Gastrocnemius medialis (tissue), 4 donors: ENCODE measurements at places on chromosomes 3 and 15. TPM values are rescaled to one million over a fixed set of nuclear protein-coding genes. Genes with fewer than 3 reads are reported as not detected.

Gene ZNF660
- total RNA-seq: 0.39 TPM

Gene FRMD5
- total RNA-seq: not detected

DNA sequence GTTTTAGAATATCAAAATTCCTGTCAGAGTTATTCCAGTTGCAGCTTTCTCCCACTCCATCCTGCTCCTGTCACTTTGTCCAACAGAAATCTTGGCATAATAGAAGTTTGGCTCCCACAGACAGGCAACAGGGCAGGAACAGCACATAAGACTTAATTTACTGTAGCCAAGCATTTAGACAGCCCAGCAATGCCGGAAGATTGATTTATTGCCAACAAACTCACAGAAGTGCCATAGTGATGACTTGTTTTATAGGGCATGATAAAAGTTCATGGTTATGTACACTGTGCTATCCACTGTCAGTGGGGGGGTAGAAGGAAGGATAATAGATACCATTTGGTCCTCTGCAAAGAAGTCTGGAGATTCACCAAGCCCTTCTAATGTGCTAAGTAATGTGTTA is 98.3 kb upstream of the CBLB start:
- no peak for DNase-seq
- no peak overlapping the region for H3K4me3 ChIP-seq
- H3K36me3 ChIP-seq: no peaks in the 10 kb centered on the region
- H3K27me3 ChIP-seq: no peaks in the 10 kb centered on the region

DNA sequence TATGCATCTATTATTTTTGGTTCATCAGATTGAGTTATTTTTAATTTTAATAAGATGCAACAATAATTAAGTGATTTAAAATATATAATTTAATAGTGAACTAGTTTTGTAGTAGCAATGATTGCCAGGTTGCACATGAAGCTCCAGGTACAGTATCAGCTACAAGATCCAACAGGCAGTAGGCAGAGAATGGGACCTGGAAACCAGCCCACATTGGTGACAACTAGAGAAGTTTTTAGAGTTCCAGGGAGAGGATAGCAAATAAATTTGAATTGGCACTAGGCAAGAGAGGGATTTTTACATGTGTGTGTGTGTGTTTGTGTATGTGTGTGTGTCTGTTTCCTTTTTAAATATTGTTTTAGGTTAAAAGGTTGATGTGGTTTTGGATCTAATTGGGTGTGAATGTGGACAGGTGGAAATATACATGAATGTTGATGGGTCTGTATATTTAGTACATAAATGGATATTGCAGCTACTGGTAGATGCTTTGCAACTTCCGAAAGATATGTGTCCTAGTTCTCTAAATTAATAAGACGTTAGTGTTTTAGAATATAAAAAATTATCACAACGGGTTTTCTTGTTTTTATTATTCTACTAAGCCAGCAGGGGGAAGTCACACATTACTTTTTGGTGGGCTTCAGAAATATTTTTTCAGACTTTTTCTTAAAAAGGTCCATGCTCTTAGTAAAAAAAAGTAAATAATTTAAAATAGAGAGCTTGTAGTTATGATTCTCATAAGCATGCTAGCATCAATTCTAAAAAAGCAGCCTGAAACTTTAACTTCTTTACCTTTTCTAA is 110.1 kb upstream of the GBE1 start:
- no peak overlapping the region for H3K4me3 ChIP-seq
- no peaks in the 10 kb centered on the region for H3K36me3 ChIP-seq
- H3K4me1 ChIP-seq: peaks cover 5% of the 10 kb centered on the region
- H3K27me3 ChIP-seq: no peaks in the 10 kb centered on the region

Gene PRKCD
- total RNA-seq: 5.9 TPM

- H3K4me3 ChIP-seq: no peak overlapping the region
- H3K4me1 ChIP-seq: peaks cover 20% of the 10 kb centered on the region
- no peak for DNase-seq
- H3K36me3 ChIP-seq: no peaks in the 10 kb centered on the region
These were observed 58.9 kb upstream of the ZNF280D start for GRCh38 chr15:56792211-56792610.

Gene TFG
- total RNA-seq: 73.7 TPM

DNA sequence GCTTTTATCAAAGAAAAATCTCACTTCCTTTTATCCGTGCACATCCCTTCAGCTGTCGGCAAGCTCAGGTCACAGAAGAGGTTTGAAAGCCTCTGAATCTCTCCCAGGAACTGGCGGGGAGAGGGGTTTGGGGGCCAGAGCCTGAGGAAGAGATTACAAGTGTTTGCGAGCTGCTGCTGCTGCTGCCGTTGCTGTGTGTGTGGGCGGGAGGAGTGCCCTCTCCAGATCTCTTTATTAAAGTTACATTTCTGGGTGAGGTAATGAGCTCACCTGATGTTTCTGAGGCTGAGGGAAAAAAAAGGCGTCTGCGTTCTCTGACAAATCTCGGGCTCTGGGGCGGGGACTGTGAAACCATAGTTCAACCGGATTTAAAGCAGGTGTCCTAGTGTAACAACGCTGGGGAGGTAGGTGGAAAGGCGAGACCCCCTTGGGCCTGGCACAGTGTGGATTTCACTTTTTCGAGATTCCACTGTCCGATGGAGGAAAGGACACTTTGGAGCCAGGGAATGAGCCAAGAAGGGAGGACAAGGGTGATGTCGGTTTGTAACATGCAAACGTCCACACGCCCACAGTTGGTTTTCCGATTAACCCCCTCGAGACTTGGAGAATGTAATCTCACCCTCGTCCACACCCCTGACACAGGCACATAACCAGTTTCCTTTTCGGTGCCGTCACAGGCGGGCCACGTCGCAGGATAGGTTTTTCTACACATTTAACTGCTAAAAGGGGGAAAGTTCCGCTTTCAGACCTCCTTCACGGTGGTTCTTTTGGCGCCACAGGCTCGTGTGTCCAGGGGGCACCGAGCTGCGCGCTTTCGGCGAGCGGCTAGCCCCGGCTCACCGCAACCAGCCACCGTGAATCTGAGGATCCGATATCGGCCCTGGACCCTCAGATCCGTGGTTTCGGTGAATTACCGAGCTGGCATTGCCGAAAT is 2.1 kb downstream of the ALCAM start:
- H3K4me1 ChIP-seq: peaks cover 25% of the 10 kb centered on the region
- H3K27ac ChIP-seq: no peak overlapping the region
- DNase-seq: no peak
- peaks cover 54% of the 10 kb centered on the region for H3K27me3 ChIP-seq

Gene ITIH4
- total RNA-seq: 14.3 TPM

Gene AMIGO3
- total RNA-seq: 0.10 TPM

GRCh38 chr15:100174159-100174903 is 167.4 kb downstream of the ADAMTS17 start:
- peaks cover 5% of the 10 kb centered on the region for H3K4me1 ChIP-seq
- no peak for DNase-seq
- peak overlapping the region; percentile 19 for H3K27ac ChIP-seq
- no peak overlapping the region for H3K4me3 ChIP-seq
- no peaks in the 10 kb centered on the region for H3K27me3 ChIP-seq

- H3K36me3 ChIP-seq: no peaks in the 10 kb centered on the region
- H3K27me3 ChIP-seq: no peaks in the 10 kb centered on the region
- DNase-seq: no peak
- no peak overlapping the region for H3K4me3 ChIP-seq
- no peak overlapping the region for H3K27ac ChIP-seq
- no peaks in the 10 kb centered on the region for H3K4me1 ChIP-seq
These were observed 125.6 kb downstream of the CADPS start for GRCh38 chr3:62749657-62750056.

DNA sequence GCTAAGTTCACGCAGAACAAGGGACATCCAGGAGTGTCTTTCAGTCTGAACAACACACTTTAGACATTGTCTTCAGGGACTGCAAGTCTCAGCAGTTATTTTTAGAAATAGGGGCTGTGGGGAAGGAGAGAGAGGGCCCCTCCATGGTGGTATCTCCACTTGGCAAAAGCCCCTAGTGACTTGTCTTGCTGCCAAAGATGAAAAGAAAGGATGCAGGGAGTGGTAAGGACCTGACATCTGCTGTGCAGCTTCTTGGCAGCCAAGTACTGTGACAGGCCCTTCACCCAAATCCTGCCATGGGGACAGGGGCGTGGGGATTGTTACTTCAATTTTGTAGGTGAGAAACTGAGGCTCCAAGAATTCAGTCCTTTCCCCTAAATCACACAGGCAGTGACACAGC is 21.0 kb upstream of the SEMA6D start:
- no peak for DNase-seq
- H3K4me3 ChIP-seq: no peak overlapping the region
- H3K4me1 ChIP-seq: no peaks in the 10 kb centered on the region
- H3K27ac ChIP-seq: no peak overlapping the region
- H3K36me3 ChIP-seq: no peaks in the 10 kb centered on the region

- H3K4me3 ChIP-seq: no peak overlapping the region
- H3K27ac ChIP-seq: no peak overlapping the region
- no peaks in the 10 kb centered on the region for H3K27me3 ChIP-seq
- no peaks in the 10 kb centered on the region for H3K4me1 ChIP-seq
- DNase-seq: no peak
These were observed 183.7 kb upstream of the NAALADL2 start for GRCh38 chr3:174675406-174675805.

- H3K4me3 ChIP-seq: no peak overlapping the region
- peak overlapping the region; percentile 14 for H3K27ac ChIP-seq
- H3K36me3 ChIP-seq: no peaks in the 10 kb centered on the region
- H3K4me1 ChIP-seq: peaks cover 14% of the 10 kb centered on the region
- no peaks in the 10 kb centered on the region for H3K27me3 ChIP-seq
These were observed 20.5 kb downstream of the GPR171 start for GRCh38 chr3:151182349-151183079.

GRCh38 chr3:192831801-192832347 is 85.8 kb downstream of the MB21D2 start:
- H3K4me3 ChIP-seq: no peak overlapping the region
- peaks cover 50% of the 10 kb centered on the region for H3K4me1 ChIP-seq
- no peaks in the 10 kb centered on the region for H3K36me3 ChIP-seq
- H3K27ac ChIP-seq: no peak overlapping the region
- H3K27me3 ChIP-seq: no peaks in the 10 kb centered on the region

DNA sequence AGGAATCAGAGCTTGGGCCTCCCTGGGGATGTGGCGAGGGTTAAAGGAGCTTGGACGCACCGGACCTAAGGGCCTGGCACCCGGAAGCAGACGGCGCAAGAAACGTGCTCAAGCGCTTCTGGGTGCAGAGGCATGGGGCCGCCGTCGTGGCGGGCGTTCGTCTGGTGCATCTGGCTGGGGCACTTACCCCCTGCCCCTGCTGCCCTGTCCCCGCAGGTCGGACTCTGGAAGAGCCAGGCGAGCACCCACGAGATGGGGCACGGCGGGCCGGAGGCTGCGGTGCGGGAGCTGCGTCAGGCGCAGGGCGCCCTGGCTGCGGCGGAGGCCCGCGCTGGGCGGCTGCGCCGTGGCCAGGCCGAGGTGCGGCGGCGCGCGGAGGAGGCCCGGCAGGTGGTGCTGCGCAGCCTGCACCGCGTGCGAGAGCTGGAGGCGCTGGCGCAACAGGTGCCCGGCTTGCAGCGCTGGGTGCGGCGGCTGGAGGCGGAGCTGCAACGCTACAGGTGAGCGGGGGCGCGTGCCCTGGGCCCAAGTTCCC is 2.5 kb downstream of the EFCC1 start:
- H3K4me1 ChIP-seq: peaks cover 43% of the 10 kb centered on the region
- H3K27ac ChIP-seq: no peak overlapping the region
- H3K36me3 ChIP-seq: no peaks in the 10 kb centered on the region
- DNase-seq: no peak
- H3K4me3 ChIP-seq: peak overlapping the region; percentile 8

Gene NME9
- total RNA-seq: 2.0 TPM

DNA sequence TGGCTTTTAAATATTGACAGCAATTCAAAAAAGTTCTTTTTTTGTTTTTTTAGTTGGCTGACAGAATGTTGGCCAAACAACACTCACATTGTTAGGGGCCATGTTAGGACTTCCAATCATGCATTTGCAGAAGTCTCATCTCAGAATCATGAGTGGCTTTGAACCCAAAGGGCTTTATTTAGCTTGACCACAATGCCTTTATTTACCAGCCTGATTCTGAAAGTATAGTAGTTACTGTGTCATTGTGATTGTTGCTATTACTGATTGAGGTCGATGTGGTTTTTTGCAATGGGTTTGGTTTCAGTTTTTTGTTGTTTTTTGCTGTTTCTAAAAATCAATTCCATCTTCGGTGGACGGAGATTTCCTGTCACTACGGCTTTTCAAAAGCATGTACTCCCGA is 7.2 kb downstream of the GLDN start:
- H3K27ac ChIP-seq: peak overlapping the region; percentile 59
- H3K36me3 ChIP-seq: no peaks in the 10 kb centered on the region
- H3K27me3 ChIP-seq: no peaks in the 10 kb centered on the region
- H3K4me3 ChIP-seq: no peak overlapping the region

Gene NDUFB5
- total RNA-seq: 348 TPM

- no peak overlapping the region for H3K27ac ChIP-seq
- H3K27me3 ChIP-seq: no peaks in the 10 kb centered on the region
- no peaks in the 10 kb centered on the region for H3K36me3 ChIP-seq
- H3K4me1 ChIP-seq: peaks cover 18% of the 10 kb centered on the region
These were observed 506.5 kb upstream of the TBL1XR1 start for GRCh38 chr3:177703788-177704187.

DNA sequence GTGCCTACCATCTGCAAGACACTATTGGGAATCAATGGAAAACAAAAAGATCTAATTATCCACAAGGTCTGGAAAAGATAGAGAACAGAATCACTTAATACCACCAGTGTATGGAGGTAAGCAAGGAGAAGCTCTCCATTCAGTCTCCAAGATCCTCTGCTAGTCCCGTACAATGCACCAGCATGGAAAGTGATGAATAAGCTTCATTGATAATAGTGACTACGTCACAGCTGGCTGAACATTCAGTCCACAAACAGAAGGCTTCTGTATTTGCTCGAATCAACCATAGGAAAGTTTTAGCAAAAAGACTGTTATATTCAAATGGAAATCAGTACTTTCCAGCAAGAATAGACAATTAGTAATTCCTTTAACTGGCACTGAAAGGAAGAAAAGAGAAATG is 42.9 kb downstream of the IGSF11 start:
- no peaks in the 10 kb centered on the region for H3K27me3 ChIP-seq
- no peaks in the 10 kb centered on the region for H3K36me3 ChIP-seq
- H3K4me3 ChIP-seq: no peak overlapping the region
- H3K4me1 ChIP-seq: peaks cover 18% of the 10 kb centered on the region

DNA sequence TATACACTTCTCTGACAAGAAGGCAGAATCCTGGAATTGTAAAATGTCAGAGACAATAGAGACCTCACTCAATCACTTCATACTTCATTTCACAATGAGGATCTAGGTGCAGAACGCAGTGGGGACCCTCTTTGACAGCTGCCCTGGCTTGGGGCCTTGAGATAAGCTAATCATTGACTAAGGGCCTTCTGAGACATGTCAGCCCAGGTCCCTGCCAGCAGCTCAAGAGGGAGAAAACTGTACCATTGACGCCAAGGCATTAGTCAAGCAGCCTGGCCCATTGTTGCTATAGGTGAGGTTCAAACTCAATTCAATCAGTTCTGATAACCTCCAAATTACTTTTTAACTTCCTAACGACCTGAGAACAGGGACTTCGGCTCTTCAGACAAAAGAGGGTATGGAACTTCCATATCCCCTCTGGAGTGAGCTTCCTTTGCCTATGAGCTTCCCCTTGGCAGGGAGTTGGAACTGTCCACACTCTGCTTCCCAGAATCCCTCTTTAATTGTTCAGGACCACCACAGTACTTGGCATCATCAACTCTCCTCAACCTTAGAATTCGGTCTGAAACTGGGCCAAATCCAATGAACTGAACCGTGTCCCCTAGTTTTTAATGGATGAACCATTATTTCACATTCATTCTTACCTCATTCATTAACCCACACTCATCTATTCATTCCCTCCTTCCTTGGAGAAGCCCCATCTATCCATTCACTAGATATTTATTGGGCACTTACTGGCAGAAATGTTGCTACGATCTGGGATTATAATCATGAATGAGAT is 1.5 kb upstream of the CYP8B1 start:
- no peaks in the 10 kb centered on the region for H3K36me3 ChIP-seq
- H3K27ac ChIP-seq: no peak overlapping the region
- no peaks in the 10 kb centered on the region for H3K27me3 ChIP-seq
- peaks cover 6% of the 10 kb centered on the region for H3K4me1 ChIP-seq
- DNase-seq: no peak
